ENCODE measurements at places on chromosomes 13 and 19.
A peak's percentile ranks its signal among the peaks of the same experiment; 100 is the strongest.

- DNase-seq: no peak
These were observed 42.8 kb upstream of the MEDAG start for GRCh38 chr13:30863231-30863630.

DNA sequence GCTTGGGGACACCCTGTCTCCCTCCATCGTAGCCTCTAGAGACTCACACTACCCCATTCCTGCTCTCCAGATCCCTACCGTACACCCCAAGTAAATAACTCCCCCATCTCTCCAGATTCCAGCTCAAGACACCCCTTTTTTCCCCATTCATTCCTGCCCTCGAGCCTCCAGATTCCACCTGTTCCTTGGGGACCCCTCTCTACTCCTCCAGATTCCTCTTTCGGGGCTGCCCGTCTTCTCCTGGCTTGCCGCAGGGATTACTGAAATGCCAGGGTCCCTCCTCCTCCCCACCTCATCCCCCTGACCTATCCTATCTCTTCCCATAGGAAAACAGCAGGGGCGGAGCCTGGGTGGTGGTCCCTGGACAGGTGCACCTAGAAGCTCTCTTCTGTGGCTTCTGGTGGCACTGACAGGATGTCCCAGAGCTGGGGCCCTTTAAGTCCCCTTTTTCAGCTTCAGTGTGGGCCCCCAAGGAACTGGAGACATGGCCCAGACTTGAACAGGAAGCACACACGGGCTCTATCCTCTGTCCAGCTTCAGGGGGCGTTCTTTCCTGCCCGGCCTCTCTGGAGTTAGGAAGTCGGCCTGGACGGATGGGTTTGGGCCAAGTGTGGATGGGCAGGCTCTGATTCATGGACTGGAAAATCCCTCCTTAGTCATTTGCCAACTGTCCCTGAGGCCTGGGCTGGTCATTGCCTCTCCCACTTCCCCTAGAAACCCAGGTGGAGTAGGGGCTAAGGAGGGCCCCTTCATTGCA lies 1.2 kb downstream of the ZSWIM4 start:
- peak; percentile 86 for DNase-seq

DNA sequence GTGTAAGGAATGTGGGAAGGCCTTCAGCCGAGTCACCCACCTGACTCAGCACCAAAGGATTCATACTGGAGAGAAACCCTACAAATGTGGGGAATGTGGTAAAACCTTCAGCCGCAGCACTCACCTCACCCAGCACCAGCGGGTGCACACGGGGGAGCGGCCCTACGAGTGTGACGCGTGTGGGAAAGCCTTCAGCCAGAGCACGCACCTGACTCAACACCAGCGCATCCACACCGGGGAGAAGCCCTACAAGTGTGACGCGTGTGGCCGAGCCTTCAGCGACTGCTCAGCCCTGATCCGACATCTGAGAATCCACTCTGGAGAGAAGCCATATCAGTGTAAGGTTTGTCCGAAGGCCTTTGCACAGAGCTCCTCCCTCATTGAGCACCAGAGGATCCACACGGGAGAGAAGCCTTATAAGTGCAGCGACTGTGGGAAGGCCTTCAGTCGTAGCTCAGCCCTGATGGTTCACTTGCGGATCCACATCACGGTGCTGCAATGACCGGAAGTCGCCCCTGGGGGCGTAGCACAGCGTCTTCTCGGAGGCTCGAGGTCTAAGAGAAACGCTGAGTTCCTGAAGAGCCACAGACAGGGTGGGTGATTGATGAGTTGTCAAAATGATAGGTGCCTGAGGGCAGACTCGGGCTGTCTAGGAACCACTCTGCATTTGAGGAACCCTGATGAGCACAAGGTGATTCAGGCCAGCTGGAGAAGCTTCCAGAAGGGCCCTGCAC lies 12.2 kb downstream of the ZSCAN22 start:
- no peak for DNase-seq

DNA sequence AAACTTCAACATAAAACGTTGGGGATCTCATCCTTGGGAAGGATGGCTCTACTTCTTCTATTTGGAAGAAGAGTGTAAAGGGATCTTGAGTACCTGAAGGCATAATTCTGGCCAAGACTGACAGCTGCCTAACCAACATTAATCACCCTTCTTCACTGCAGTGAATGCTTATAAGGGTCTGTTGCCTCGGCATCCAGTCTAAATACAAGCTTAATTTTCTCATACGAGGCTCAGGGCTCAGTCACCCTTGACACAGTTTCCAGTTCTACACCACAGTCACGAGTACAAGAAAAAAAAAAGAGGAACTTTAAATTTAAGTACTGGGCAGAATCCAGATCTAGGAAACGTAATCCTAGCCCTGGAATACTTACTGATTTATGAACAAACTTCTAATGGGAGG lies 9.0 kb downstream of the FPR3 start:
- no peak for DNase-seq

GRCh38 chr19:36574741-36575140 lies 1.6 kb upstream of the ZNF529 start:
- peak; percentile 2 for DNase-seq

DNA sequence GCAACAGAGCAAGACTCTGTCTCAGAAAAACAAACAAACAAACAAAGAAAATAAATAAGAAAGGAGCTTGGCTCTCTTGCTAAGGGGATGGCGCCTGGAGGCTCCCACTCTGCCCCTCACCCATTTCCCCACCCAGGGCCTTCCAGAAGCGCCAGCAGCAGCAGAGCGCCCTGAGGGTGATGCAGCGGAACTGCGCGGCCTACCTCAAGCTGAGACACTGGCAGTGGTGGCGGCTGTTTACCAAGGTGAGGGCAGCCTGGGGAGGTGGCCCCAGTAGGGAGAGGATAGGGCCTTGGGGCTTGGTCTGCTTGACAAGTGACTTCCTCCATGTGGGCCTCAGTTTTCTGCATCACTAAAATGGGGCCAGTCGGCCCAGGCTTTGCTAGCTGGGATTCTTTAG lies 59.8 kb downstream of the MYH14 start:
- no peak for DNase-seq

DNA sequence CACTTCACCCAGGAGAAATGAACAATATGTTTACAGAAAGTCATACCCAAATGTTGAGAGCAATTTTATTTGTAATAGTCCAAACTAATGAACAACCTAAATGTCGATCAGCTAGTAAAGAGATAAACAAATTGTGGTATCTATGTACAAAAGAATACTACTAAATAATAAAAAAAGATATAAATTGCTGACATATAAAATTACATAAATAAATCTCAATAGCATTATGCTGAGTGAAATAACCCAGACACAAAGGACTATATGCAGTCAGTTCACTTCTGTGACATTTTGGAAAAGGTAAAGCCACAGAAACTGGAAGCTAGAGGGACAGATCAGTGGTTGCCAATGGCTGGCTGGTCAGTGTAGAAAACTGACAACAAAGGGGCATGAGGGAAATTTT lies 346.0 kb upstream of the PCDH20 start:
- no peak for DNase-seq
